CD4-positive, alpha-beta memory T cell (primary cell): ENCODE measurements at places on chromosomes 1 and 21. TPM values are rescaled to one million over a fixed set of nuclear protein-coding genes. Genes with fewer than 3 reads are reported as not detected.

Gene NPR1
- not detected for total RNA-seq

Gene OR10X1
- total RNA-seq: not detected

Gene FCGR3A
- total RNA-seq: 2.1 TPM

Gene COX20
- total RNA-seq: 32.9 TPM

Gene OXCT2
- total RNA-seq: 0.36 TPM

Gene RNU1-4
- total RNA-seq: 3,010 TPM

Gene KCNE1
- 0.17 TPM for total RNA-seq

Gene ACTA1
- 0.29 TPM for total RNA-seq

Gene HLX
- 0.14 TPM for total RNA-seq

DNA sequence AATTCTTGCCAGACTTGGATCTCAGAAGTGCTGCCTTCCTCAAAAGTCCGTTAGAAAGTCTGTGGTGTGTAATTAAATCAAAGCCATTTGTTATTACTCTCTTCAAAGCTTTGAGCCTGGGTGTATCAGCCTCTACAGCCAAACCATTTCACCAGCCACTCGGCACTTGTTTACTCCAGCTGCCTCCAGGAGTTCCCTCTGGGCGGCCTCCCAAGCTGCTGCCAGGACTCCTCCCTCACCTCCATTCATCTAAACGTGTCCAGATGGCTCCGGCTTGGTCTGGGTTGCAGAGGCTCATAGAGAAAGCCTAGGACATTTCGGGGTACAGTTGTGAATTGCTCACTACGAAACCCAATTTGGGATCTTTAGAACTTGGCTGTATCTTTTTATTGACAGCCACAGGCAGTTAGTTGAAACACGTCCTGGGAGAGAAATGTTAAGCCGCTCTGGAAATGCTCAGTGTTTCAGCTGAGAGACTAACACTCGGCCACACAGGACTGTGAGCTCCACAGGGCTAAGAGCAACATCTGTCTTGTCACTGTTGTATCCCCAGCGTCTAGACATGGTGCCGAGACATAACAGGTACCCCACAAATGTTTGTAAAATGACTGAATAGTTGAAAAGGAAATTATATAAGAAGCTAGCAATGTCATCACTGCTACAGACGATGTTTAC lies 116.9 kb upstream of the NGF start:
- no peak overlapping the region for H3K4me3 ChIP-seq
- H3K27me3 ChIP-seq: no peaks in the 10 kb centered on the region
- no peaks in the 10 kb centered on the region for H3K4me1 ChIP-seq
- no peak overlapping the region for H3K27ac ChIP-seq

DNA sequence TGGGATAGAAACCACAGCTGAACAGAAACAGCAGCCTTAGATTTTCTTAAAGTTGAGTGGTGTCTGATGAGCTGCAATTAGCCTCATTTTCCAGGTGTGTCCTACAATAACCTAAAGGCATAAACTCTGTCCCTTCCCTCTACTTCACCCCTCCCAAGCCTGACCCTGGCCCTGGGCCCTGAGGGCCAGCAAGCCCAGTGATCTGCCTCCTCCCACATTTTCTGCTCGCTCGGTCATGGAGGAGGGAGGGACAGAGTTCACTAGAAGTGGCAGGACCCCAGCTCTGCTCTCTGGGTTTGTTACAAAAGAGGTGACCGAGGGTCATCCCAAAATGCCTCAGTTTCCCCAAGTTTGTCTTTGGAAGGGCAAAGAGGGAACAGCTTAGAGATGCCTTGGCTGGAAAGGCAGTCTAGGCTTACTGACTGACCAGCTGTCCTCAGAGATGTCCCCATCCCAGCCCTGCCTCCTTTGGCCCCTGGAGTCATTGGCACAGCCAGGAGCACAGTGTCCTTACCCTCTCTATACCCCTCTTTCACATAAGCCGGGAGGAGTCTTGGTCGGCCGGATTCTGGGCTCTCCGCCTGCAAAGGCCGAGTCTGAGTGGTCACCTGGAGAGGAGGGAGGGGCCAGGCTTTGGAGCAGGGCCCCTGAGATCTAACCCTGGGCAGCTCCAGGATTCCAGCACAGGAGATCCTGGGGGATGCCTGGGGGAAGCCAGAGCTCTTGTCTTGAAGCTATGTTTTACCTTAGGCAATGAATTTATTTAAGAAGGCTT lies 172.7 kb downstream of the PTPRU start:
- H3K27ac ChIP-seq: no peak overlapping the region
- H3K4me3 ChIP-seq: no peak overlapping the region

- no peaks in the 10 kb centered on the region for H3K4me1 ChIP-seq
- H3K36me3 ChIP-seq: no peaks in the 10 kb centered on the region
- no peak overlapping the region for H3K4me3 ChIP-seq
Observed at GRCh38 chr1:230542054-230542453, 100.2 kb upstream of the COG2 start.

DNA sequence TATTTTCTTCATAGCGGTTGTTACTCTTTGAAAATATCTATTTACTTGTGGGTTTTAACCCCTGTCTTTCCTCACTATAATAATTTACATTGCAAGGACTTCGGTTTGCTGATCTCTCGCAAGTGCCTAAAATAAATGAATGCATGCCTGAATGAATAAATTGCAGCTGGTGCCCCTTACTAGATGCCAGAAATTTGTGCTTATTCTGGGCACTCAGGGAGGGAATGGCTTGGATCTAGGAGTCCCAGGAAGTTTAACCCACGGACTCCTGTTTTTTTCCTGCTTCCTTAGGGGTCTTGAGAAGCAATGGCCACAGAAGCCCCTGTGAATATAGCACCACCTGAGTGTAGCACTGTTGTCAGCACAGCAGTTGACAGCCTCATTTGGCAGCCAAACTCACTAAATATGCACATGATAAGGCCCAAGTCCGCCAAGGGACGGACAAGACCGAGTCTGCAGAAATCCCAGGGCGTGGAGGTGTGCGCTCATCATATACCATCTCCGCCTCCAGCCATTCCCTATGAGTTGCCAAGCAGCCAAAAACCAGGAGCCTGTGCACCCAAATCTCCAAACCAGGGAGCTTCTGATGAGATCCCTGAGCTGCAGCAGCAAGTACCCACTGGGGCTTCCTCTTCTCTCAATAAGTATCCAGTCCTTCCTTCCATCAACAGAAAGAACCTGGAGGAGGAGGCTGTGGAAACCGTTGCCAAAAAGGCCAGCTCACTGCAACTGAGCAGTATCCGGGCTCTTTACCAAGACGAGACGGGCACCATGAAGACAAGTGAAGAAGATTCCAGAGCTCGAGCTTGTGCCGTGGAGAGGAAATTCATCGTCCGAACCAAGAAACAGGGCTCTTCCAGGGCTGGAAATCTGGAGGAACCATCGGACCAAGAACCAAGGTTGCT lies 4.2 kb upstream of the PLA2G2C start:
- DNase-seq: no peak
- no peaks in the 10 kb centered on the region for H3K27me3 ChIP-seq
- no peak overlapping the region for H3K27ac ChIP-seq
- peaks cover 35% of the 10 kb centered on the region for H3K4me1 ChIP-seq
- H3K36me3 ChIP-seq: no peaks in the 10 kb centered on the region
- H3K4me3 ChIP-seq: no peak overlapping the region

GRCh38 chr1:36847761-36848160 lies 186.6 kb downstream of the GRIK3 start:
- DNase-seq: no peak
- no peak overlapping the region for H3K27ac ChIP-seq
- no peaks in the 10 kb centered on the region for H3K4me1 ChIP-seq
- H3K36me3 ChIP-seq: no peaks in the 10 kb centered on the region
- peaks cover 4% of the 10 kb centered on the region for H3K27me3 ChIP-seq

DNA sequence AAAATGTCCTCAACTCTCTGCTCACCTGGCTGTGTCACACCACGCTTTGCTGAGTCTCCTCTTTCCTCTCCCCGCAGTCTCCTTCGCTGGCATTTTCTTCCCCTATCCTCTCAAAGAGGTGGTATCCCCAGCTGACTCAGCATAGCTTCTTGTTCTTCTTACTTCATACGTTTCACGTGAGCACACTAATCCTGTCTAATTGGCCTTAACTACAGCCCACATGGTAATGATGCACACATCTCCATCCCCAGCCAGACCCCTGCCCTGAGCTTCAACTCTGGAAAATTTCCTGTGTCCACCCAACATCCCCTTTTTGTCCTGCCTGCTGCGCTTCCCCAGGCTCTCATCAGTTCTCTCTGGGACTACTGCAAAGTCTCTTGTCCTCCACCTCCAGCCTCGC lies 169.8 kb downstream of the TTLL7 start:
- no peaks in the 10 kb centered on the region for H3K4me1 ChIP-seq
- no peaks in the 10 kb centered on the region for H3K27me3 ChIP-seq
- H3K4me3 ChIP-seq: no peak overlapping the region
- H3K36me3 ChIP-seq: no peaks in the 10 kb centered on the region
- no peak overlapping the region for H3K27ac ChIP-seq

DNA sequence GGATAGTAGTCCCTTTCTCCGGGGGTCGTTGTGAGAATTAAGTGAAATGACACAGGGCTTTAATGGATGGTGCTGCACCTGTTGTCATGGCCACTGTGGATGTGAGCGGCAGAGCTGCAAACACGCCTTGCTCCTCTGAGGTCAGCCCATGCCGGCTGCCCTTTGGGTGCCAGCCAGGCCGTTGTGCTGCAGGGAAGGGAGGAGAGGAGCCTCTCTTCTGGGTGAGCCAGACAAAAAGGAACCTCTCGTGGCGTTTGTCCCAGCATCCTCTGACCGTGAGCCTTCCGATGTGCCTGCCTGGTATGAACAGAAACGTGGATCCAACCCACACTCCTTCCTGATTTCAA lies 383.0 kb upstream of the VAMP3 start:
- DNase-seq: no peak
- no peaks in the 10 kb centered on the region for H3K4me1 ChIP-seq

DNA sequence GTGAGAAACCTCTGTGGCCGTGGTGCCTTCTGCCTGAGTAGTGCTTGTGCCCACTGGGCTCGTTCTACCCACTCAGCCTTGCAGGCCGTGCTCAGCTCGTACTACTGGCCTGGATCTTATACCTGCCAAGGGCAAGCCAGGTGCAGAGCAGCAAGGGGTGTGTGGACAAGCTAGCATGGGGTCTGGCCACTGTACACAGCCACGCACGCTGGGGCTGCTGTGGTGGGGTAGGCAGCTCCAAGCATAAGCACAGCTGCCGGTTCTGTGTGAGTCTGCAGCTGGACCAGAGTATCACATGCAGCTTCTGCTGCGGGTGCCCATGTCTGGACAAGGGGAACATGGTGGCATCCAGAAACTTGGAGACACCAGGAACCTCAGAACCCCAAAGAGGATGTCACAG lies 16.4 kb downstream of the FAM20B start:
- no peak for DNase-seq
- no peak overlapping the region for H3K27ac ChIP-seq
- no peaks in the 10 kb centered on the region for H3K36me3 ChIP-seq
- H3K4me3 ChIP-seq: no peak overlapping the region

GRCh38 chr21:36640174-36640720 lies 58.7 kb upstream of the SIM2 start:
- H3K4me3 ChIP-seq: no peak overlapping the region
- H3K27me3 ChIP-seq: no peaks in the 10 kb centered on the region
- no peak overlapping the region for H3K27ac ChIP-seq
- H3K4me1 ChIP-seq: no peaks in the 10 kb centered on the region

DNA sequence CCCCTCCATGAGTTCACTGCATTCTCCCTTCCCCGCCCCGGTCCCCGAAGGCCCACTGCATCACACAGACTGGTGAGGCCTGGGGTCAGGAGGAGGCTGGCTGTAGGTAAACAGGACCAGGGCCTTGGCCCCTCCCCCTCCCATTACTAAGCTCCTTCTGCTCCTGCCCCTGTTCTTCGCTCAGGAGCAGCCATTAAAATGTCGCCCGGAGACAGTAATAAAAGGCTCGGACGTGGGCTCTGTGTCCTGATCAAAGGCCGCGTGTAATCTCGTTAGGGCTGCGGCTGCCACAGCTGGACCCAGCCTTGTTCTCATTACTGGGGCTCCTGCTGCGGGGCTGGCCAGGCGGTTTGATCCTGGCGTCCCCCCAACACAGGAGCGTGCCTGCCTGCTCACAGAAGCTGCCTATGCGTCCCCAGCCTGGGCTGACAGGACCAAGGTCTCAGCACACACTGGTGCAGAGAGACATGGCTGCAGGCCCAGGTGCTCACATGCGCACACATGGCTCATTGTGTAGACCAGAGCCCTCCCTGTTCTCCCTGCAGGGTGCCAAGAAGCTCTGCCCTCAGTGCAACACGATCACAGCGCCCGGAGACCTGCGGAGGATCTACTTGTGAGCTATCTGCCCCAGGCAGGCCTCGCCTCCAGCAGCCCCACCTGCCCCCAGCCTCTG lies 24.0 kb downstream of the TMEM53 start:
- DNase-seq: no peak
- no peak overlapping the region for H3K4me3 ChIP-seq
- H3K27me3 ChIP-seq: no peaks in the 10 kb centered on the region

DNA sequence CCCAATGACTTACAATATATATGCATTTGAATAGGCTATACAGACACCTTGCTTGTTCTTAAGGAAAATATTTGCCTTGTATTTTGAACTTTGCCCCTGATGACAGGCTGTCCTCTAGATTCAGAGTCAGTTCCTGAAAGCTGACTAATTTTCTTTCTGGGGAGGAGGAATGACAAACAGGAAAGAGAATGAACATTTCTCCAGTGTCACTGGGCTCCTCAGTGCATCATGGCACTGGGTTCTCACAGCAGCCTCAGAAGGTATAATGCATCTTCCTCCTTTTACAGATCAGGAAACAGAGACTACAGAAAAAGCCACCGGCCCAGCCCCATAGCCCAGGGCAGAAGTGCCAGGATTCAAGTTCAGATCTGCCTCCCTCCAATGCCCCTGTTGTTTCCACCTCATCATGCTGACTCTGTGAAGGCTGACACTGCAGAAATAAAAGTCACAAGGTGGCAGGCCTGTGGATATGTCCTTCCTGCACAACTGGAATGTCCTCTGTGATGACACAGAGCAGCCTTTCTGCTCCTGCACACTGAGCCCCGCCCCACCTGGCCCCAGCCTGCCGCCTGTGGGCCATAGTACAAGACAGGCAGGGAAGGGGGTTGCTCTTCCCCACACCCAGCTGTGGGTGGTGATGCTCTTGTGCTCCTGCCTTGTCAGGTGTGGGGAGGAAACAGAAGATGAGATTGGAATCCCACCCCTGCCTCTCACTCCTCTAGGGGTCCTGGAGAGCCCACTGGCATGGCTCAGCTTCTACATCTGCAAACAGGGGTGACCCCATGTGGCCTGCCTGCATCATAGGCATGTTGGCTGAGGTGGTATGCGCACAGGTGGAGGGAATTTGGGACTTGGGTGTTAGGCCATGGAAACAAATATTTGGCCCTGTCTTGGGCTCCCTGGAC lies 6.4 kb downstream of the TTC22 start:
- no peak for DNase-seq
- no peak overlapping the region for H3K27ac ChIP-seq
- H3K36me3 ChIP-seq: peaks cover 10% of the 10 kb centered on the region
- no peak overlapping the region for H3K4me3 ChIP-seq

- no peak for DNase-seq
- H3K27ac ChIP-seq: no peak overlapping the region
- H3K4me1 ChIP-seq: no peaks in the 10 kb centered on the region
- H3K36me3 ChIP-seq: no peaks in the 10 kb centered on the region
- no peaks in the 10 kb centered on the region for H3K27me3 ChIP-seq
- H3K4me3 ChIP-seq: no peak overlapping the region
Observed at GRCh38 chr1:104987210-104987609, 1237.5 kb downstream of the AMY1C start.
